ENCODE measurements at places on chromosomes 3 and 15.

DNA sequence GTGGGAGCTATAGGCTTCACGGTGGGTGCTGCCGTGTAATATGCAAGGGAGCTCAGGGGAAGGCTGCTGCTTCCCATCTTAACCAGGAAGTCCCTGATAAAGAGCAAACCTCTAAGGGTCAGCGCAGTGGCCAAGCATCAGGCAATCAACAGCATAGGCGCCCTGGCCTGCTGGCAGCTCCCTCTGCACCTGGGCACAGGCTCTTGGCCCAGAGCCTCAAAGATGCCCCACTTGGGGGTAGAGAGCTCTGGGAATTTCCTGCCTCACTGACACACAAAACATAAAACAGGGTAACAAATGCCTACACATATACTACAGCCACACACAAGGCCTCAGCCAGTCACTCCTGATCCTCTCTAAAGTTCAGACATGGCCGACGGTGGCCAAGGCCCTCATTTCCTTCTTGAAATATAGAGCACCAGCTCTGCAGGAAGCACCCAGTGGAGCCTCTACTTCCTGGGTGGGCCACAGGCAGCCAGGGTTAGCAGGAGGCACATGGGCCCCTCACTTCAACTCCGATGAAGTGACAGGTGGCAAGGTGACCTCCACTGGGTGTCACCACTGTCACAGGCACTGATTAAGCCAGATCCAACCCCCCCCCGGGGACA lies 20.5 kb downstream of the SLC41A3 start:
- DNase-seq: no peak

GRCh38 chr3:104359546-104359945 lies 1007.2 kb upstream of the ALCAM start:
- DNase-seq: no peak

DNA sequence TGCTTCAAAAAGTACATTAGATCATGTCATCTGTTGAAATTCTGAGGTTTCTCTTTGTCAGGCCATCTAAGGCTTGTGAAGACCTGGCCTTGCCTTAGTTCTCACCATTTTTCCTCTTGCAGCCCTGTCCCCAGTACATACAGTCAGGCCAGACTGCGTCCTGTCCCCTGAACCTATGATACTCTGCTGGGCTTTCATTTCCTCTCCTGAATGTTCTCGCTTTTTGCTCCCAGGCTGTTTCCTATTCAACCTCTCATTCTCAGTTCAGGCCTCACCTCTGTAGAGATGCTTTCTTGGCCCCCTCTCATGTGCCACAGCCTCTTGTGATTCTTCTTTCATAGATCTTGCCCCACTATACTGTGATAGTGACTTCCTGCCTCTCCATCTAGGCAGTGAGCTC lies 648.8 kb upstream of the KCNMB2 start:
- peak; percentile 15 for DNase-seq

DNA sequence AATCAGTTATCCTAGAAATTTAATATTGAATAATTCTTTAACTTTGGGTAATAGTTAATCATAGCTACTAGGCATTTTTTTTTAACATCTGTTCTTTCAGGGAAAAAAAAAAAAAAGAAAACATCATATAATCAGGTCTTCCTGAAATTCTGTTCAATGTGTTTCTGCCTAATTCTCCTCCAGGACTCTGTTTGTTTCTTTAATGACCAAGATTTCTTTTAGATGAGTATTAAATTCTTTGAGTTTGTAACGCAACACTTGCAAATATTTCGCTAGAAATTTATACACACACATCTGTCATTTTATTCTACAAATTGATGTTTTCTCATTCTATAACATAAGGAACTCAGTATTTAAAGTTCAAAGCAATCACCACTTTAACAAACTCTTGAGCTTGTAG lies 56.7 kb downstream of the ALCAM start:
- no peak for DNase-seq

DNA sequence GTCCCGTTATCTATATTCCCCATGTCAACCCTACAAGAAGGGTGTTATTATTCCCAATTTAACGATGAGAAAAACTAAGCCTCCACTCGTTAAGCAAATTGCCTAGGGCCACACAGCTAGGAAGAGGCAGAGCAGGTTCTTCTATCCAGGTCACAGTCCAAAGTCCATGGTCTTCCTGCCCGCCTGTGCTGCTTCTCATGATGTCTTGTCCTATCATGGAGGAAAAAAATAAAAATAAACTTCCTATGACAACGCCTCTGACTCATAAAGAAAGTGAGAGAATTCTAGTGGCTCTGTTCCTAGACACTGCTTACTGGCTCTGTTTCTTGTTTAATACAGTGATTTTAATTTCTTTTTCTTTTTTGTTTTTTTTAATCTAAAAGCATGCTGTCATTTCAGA lies 9.7 kb downstream of the COL8A1 start:
- no peak for DNase-seq

DNA sequence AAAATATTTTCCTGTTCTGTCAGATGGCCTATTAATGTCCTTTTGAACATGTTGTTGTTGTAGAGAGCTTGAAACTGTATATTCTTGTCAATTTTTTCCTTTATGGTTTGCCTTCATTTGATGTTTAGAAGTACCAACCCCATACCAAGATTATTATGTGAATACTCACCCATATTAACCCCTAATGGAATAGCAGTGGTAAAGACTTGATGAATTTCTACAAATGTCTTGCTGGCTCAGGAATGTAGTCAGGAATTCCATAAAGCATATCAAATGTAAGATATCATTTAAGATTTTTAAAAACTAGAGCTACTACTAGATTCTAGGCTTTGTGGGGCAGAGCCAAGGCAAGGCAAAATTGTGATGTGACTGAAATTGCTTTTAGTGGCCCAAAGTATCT lies 30.0 kb downstream of the MYO5A start:
- no peak for DNase-seq

- peak; percentile 69 for DNase-seq
Observed at GRCh38 chr3:112132975-112133448, at the start of gene GCSAM. Gene GCSAM (minus strand): TSS chr3:112133248. CDS start chr3:112133120, 128 bp downstream.

DNA sequence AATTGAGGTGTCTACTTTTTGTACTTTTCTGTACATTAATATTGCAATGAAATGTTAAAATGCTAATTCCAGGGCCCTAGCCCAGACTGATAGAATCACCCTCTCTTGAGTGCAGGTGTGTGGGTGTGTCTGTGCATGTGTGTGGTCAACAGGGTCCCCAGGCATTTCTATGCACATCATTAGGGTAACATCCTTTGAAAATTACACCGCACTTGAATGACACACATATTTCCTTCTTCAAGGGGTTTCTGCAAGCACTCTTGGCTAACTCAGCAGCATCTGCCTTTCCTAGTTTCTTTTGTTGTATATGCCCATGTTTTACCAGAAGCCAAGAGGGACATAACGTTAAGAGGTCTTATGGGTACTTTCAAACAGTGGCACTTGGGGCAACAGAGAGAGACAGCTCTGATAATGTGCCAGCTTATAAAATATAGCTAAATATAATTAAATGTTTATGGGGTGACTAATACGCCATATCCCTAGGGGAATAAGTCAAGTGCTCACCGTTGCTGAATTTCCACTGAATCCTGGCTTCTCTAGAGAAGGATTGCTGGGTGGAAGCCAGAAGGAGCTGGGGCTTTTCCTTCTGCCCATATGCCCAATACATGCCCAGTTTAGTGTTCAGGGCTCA lies 54.5 kb upstream of the LRIG1 start:
- DNase-seq: no peak

- DNase-seq: no peak
Observed at GRCh38 chr15:53400986-53401385, 358.5 kb downstream of the WDR72 start.

GRCh38 chr3:14685179-14685578 lies 10.2 kb downstream of the C3orf20 start:
- DNase-seq: no peak

GRCh38 chr15:82805994-82806406 lies at the start of gene FSD2:
Gene FSD2 (minus strand): TSS chr15:82806069. CDS start chr15:82787390, 18,679 bp downstream.
- DNase-seq: peak; percentile 43

DNA sequence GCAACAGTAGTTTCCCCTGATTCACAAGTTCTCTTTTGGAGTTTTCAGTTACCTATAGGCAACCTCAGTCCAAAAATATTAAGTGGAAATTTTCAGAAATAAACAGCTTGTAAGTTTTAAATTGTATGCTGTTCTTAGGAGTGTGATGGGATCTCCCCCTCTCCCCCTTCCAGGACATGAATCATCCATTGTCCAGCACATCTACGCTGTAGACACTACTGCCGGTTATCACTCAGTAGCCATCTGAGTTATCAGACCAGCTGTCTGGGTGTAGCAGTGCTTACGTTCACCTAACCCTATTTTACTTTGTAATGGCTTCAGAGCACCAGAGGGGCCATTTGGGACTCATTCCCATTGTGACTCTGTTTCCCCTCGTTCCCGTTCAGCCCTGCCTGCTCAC lies 96.7 kb upstream of the PLXNA1 start:
- no peak for DNase-seq

DNA sequence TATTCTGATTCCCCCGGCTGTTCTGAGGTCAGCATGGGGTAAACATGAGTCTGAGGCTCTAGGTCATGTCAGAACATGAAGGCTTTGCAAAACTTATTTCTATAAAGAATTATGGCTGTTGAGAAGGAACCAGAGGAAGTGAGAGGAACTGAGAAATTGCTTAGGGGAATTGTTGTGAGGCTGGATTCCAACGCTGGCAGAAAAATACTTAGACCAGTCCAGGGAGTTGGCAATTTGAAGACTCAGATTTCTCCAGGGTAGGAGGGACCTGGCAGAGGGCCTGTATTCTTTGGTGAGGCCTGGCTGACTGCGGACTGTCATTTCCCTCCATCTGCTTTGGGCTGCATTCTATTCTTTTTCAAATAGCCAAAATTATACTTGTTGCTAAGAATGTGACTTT lies 155.5 kb downstream of the PLD1 start:
- DNase-seq: no peak

GRCh38 chr15:60076045-60076444 lies 71.9 kb downstream of the FOXB1 start:
- no peak for DNase-seq

- no peak for DNase-seq
Observed at GRCh38 chr3:122390665-122391064, 6.7 kb downstream of the FAM162A start.

DNA sequence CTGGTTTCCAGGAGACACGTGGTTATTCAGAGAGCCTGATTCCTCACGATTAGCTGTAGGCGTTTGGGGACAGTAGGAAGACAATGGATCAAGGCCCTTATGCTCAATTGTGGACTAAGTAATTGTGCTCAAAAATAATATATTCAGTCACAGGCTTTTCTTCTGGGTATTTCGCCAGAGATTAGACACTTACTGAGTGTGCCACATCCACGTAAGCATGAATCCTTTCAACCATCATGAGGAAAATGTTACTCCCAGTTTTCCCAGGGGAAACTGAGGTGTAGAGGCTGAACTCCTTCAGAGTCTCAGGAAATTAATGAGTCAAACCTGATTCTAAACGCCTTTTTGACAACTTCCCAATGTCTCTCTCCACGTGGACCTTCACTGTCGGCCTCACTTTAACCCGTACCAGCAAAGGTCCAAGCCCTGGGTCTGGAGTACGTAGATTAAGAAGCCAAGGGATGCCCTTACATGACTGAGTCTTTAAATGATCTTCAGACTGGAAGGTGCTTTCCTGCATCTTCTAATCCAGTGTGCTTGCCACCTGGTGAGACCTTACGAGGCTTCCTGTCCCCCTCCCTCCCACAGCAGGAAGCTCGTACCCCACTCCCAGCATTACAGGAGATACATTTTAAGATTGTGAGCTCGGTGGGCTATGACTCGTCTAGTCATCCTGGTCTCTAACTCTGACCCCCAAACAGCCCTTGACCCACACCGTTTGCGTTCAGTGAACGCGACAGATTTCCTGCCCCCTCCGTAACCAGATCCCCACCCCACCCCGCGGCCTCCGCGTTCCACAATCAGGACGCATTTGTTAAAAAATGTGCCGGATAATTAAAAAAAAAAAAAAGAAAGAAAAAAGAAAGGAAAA lies 1.7 kb downstream of the PKM start:
- DNase-seq: no peak

DNA sequence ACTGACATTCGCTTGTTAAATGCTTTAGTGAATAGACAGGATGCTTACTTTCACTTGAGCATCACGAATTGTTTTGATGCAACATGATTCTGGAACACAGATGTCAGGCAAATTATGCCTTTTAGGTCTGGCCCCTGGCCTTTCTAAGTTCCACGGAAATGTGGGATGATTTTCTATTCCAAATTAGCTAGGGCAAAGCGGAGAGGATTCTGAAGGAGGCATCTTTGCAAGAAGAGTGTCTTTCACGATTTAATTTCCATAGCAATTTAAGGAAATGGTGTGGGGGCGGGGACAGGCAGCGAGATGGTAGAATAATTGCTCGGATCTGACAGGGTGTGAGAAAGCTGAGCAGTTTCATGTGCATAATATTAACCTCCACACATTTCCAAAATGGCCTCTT lies 238.5 kb upstream of the KCNMB2 start:
- DNase-seq: no peak

DNA sequence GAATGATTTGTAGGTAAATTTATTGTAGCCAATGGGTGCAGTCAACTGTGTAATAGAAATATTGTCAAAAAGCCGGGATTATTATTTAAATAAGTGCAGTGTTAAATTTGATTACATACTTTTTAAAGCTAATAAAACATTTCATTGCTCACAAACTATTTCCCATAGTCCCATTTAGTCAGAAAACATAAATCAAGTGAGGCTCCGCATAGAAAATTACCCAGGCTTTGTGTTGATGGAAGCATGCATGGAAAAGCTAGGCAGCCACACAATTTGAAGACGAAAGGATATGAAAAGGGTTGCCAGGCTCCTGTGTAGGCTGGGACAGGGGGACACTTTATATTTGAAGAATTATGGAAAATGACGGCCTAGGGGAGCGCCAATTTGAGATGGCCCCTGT lies 82.3 kb downstream of the LRTM1 start:
- no peak for DNase-seq

DNA sequence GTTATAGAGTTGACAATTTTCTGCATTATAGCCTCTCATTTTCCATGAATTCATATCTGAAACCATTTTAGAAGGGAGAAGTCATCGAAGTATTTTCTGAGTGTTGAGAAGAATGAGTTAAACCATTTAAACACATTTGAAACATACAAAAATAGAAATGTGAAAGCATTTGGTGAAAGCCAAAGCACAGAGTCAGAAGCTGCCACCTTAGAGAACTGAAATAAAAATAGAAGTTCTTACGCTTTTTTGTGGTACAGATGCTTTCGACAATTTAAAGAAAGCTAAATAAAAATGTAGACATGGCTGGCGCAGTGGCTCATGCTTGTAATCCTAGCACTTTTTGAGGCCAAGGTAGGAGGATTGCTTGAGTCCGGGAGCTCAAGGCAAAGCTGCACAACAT lies 9.0 kb downstream of the FANCD2OS start:
- no peak for DNase-seq

GRCh38 chr3:19476281-19476680 lies 328.0 kb downstream of the KCNH8 start:
- no peak for DNase-seq

DNA sequence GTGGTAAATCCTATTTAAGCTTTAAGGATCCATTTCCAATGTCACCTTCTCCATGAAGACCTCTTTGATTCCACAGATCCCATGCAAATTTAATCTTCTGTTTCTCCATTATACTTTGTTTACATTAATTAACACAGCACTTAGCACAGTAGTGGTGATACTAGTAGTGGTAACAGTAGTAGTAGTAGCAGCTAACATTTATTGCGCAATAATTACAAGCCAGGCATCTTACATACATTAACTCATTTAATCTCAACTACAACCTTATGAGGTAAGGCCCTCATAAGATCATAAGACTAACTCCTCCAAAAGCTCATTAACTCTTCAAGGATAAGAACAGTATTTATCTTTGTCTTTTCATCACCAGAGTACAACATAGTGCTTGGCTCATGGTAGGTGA lies 54.8 kb upstream of the FSIP1 start:
- DNase-seq: no peak
